NCI-H524 (cell line): ENCODE measurements at places on chromosomes 11 and 22.
A peak's percentile ranks its signal among the peaks of the same experiment; 100 is the strongest.

DNA sequence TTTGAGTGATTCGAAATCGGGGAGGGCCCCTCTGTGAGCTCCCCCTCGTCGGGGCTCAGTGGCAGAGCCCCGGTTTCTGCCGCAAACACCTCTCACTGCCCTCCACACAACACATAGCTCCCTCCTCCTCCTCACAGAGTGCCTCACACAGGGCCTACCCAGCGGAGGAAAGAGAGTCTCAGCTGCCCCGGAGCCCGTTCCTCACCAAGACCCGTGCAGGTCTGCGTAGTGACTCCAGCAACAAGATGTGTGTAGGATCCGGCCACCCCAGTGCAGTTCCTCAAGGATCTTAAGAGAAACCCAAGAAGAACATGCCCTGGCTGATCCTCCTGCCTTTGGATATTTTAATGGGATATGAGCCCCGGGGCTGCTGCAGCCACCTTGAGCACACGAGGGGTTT, 238.4 kb downstream of the BRD1 start:
- no peak for DNase-seq

DNA sequence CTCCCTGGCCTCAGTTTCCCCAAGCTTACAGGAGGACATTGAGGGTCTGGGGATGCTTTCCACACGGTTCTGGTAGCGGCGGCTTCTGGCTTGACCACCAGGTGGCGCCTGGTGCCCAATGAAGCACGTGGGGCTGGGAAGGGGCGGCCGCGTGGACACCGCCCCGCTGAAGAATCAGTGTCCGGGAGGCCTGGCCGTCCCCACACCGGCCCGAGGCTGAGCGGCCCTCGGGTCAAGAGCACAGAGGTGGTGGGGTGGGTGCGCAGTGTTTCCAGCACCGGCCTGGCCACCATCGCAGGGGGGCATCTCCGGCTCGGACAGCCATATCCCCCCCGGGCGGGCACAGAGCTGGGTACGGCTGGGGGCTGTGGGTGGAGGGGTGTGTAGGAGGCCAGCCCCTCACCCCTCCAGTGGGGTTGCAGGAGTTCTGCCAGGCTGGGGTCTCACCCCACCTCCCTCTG, 27.8 kb upstream of the PPARA start:
- DNase-seq: no peak

DNA sequence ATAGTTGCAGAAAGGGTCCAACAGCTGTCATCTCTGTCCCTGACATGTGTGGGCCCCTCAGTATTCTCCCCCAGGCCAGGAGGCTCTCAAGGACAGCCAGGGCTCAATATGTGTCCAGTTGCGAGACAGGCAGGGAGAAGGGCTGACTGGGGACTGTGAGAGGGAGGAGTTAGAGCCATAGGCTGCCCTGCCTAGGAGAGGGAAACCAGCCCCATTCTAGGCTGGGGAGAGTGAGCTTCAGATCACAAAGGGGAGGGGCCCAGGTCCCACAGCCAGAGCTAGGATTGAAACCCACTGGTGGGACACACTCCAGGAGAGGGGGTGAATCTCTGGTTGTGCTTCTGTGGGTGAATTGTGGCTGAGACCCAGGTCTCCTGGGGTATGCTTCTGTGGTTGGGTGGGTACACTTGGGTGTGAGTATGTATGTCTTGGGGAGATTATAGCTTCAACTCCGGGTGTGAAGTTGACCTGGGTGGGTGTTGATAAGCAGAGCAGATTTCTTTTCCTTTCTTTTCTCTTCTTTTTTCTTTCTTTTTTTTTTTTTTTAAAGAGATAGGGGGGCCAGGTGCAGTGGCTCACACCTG, 2.1 kb upstream of the CARNS1 start:
- DNase-seq: no peak

DNA sequence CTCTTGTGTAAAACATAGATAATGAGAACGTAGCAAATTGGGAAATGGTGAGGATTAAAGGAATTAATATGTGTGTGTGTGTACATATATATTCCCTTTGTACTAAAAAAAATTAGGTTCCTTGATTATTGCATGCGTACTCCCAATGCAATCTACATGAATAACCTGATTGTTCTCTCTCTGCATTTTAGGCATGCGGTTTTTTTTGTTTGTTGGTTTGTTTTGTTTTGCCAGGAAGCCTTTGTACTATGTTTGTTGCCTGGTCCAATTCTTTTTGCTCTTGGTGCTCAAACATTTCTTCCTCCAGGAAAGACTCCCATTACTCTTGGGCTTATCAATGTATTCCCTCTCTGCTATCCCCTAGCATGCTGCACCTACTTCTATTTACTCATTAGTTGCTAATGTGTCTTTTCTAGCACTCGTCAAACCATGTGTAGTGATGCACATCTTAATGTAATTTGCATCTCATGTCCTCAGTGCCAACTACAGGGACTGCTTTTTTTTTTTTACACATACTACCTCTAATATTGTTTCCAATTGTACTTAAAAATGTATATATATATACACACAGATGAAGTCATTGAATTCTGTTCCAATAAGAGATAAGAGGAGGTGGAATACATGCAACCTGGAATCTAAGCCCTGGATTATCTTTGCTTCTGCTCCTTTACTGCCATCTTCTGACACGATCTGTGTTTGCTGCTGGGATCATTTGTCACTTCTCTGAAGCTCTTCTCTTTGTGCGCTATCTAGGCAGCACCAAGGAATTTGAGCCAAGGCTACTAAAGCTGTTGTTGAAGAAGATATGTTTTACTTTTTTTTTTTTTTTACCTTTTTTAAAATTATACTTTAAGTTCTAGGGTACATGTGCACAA, 197.2 kb upstream of the ANO3 start:
- DNase-seq: peak; percentile 53

DNA sequence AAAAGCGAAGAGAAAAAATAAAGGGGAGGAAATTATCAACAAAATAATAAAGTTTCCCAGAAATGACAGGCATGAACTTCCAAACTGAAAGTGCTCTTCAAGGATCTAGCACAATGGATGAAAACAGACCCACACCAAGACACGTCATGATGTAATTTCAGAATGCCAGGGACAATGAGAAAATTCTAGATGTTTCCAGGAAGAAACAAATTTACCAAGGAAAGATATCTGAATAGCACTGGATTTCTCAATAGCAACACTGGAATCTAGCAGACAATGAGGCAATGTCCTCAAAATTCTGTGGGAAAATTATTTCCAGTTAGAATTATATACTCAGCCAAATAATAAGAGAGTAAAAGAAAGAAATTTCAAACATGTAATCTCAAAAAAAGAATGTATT, 46.0 kb downstream of the DENND5A start:
- no peak for DNase-seq

DNA sequence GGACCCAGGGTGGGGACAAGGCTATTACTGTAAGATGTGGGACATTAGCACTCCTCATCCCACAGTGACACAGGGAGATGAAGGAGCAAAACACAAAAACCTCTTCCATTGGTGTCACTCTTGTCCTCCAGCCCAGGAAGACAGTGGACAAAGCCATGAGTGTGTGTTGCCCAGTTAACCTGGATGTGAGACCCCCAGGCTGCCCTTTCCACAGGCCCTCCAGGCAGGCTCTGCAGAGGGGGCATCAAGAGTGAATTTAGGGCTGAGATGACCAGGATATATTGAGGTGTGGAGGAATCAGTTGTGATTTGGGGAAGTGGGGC, 111.3 kb downstream of the GGTLC2 start:
- DNase-seq: no peak

- DNase-seq: no peak
Measured at GRCh38 chr11:63165706-63166310, 21.8 kb upstream of the SLC22A24 start.

- peak; percentile 52 for DNase-seq
Measured at GRCh38 chr11:64745521-64746328, 1.8 kb upstream of the RASGRP2 start.
